C1 segment of cervical spinal cord (tissue), 14 donors: ENCODE measurements at places on chromosomes 4 and X.

- no peak for DNase-seq
These were observed 175.4 kb downstream of the NPFFR2 start for GRCh38 chr4:72207196-72207595.

DNA sequence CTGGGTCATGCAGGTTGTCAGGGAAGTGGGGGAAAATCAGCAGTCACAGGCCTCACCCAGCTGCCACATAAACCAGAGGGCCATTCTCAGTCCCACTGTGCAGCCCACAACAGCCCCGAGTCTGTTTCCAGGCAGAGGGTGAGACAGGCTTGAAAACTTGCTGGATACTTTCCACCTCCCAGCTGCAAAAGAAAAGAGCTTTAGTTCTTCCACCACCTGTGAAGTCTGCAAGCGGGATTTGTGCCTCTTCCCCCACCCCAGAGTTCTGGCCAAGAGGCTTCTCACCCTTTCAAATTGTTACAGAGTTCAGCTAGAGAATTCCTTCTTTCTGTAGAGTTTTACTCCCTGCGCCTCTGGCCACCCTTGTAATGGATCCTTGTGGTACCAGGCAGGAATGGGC lies 115.5 kb upstream of the ZDHHC15 start:
- DNase-seq, result no peak

DNA sequence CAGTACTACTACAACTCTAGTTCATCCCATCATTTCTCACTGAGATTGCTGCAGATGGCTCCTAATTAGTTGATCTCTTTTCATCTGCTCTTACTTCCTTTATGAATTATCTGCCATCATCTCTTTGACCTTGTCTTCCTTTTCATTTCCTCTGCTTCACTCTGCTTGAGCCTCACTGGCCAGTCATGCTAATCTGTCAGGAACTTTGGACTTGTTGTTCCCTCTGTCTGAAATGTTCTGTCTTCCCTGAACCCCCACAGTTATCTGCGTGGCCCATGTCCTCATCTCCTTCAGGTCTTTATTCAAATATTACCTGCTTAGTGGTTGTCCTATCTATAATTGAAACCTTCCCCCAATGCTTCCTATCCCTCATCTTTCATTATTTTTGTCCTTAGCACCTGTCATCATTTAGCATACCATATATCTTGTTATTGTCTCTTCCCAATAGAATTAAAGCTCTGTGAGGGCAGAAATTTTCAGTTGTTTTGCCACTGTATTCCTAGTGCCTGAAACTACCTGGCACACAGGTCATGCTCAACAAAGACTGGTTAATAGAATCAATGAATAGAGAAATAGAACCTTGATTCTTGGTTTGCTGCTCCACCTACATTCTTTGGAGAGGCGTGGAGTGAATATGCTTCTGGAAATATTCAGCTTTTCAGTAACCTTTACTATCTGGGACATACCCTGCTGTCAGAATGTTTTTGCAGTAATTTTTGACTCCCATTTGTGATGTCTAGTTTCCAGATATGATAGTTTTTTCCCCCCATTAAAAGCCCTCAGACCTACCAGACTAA lies 5.0 kb downstream of the SLC4A4 start:
- DNase-seq, result no peak

DNA sequence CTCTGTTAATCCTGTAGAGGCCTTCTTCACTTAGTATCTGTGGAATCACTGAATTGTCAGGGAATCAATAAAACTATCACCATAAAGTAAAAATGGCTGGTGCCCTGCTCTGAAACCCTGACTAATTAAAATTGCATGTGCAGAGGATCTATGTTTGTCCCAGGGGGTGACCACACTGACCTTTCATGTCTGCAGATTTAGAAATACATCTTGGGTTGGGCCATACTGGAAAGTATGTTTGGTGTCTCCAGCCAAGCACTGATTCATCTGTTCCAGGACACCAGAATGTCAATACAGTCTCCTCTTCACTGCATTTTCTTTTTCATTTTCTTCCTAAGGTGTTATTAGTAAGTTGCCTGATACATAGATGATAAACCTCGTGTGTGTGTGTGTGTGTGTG lies 490.9 kb upstream of the INTU start:
- no peak for DNase-seq

GRCh38 chr4:12439633-12440305 lies 1011.1 kb upstream of the HS3ST1 start:
- no peak for DNase-seq

DNA sequence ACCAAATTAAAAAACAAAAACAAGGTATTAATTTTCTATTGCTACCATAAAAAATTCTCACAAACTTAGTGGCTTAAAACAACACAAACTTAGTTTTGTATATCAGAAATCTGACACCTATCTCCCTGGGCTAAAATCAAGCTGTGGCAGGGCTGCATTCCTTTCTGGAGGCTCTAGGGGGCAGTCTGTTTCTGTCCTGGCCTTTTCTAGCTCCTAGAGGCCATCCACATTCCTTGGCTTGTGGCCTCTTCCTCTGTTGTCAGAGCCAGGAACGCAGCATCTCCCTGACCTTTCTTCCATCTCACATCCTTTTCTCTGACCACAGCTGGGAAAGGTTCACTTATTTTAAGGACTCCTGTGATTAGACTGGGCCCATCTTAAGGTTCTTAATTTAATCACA lies 38.9 kb upstream of the TLR2 start:
- DNase-seq, result no peak
